EL (cell line): ENCODE measurements at places on chromosomes 6 and 20.

- DNase-seq: no peak
Measured at GRCh38 chr6:10505529-10505928, 15.6 kb upstream of the GCNT2 start.

GRCh38 chr20:37921341-37921929, 18.5 kb downstream of the VSTM2L start:
- no peak for DNase-seq

DNA sequence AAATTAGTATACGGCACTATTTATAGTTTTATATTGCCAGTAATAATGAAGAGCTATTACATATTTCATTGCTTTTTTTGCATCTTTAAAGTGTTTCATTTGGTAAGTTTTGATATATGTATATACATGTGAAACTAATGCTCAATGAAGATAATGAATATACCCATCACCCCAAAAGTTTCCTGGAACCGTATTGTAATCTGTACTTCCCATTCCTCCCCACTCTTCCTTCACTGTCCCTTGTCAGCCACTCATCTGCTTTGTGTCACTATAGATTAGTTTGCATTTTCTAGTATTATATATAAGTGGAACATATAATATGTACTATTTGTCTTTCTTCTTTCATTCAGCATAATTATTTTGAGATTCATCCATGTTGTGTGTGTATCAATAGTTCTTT, 10.3 kb upstream of the TBC1D32 start:
- DNase-seq: no peak

- DNase-seq: no peak
Measured at GRCh38 chr6:52201493-52201892, 15.3 kb downstream of the IL17A start.

DNA sequence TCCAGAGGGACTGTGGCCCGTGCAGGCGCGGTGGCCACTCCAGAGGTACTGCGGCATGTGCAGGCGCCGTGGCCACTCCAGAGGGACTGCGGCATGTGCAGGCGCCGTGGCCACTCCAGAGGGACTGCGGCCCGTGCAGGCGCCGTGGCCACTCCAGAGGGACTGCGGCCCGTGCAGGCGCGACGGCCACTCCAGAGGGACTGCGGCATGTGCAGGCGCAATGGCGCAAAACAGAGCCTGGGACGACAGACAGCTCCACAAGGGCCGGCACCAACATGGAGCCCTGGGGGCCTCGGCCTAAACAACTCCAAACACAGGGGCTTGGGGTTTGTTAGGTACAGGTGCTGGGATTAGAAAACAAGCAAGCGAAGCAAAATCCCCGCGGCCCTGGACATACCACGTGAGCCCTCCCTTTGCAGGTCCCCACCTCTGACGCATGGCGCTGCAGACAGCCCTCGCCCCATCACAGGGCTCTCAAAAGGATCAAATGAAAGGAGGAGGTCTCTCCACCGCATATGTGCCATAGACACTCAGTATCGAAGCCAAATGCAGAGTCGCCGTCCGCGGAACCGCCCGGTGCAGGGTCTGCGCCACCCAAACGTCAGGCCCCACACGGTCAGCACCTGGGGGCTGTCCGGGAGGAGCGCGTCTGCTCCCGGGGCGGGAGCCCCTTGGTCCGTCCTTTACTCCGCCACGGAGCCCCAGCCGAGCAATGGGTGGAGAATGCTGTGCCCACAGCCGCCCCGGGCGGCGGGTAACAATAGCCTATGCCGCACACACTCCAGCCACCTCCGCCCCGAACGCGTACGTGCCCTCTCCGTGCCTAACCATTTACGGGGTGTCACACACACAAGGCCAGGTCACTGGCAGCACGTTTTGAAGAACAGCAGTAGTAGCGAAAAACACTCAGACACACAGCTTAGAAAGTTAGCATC, 85.7 kb downstream of the TAF4 start:
- DNase-seq: no peak

DNA sequence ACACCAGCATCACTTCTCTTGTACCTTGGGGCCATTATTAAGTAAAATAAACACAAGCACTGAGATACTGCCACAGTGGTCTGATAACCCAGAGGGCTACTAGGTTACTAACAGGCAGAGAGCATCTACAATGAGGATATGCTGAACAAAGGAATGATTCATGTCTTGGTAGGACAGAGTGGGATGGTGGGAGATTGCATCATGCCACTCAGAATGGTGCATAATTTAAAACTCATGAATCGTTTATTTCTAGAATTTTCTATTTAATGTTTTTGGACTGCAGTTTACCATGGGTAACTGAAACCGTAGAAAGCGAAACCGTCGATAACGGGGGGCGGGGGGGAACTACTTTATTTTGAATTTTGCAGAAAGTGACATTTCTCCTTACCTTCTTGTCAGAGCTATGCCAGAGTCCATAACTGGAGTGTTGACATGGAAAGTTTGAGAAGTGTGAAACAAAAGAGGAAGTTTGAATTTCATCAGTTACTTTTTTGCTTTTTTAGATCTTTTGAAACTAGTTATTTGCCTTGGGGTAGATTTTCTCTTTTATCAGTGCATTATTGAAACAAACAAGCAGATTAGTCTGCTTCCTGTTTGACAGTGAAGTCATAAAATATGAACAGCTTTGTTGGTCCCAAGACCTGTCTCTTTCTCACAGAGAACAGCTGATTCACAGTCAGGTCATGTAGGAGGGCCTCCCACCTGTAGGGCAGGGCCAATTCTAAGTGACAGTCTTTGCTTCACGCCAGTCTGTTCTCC, 124.9 kb downstream of the KLHL32 start:
- no peak for DNase-seq

DNA sequence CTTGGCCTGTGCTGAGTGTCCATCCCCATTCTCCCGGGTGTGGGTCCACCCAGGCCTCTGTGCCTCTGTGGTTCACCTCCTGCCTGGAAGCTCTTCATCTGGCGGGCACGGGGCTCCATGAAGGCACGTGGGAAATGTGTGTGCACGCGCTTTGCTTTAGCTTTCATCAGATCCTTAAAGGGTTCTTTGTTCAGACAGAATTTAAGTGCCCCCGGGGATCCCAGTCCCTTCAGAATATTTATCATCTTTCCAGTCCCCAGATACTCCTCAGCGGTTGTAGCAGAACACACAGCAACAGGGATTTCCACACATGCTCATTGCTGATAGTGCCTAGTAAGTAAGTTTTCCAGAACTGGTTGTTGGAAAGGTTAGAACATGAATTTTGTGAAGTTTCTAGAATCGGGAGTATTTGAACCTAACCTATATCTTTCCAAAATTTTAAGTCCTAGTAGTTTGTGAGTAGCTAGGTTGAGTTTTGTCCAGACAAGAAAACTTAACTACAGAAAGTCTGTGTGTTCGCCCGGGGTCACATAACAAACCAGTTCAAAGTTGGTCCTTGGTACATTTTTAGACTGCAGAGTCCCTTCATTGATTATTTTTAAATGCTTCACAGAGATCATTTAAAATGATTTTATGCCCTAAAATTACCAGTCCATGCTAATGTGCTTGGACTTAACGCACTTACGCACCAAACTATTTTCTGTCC, 67.7 kb downstream of the RPP40 start:
- DNase-seq: no peak
